ENCODE measurements at places on chromosomes 12 and 14. TPM values are rescaled to one million over a fixed set of nuclear protein-coding genes. Genes with fewer than 3 reads are reported as not detected.

Gene SIX6
- not detected for total RNA-seq

Gene CLEC4D
- total RNA-seq = not detected

Gene TRIM9
- total RNA-seq = 0.59 TPM

Gene OTX2
- not detected for total RNA-seq

Gene TAMALIN
- 11.7 TPM for total RNA-seq

Gene TSPAN11
- 1.1 TPM for total RNA-seq

Gene ADCY4
- 16.7 TPM for total RNA-seq

Gene MORN3
- 2.0 TPM for total RNA-seq

Gene TBK1
- 22.9 TPM for total RNA-seq

Gene CYP46A1
- total RNA-seq = 0.59 TPM

Gene HOXC4
- total RNA-seq = not detected

Gene GMFB
- total RNA-seq = 79.5 TPM

Gene PMCH
- total RNA-seq = not detected

Gene BEST3
- not detected for total RNA-seq

Gene TMEM121
- 13.6 TPM for total RNA-seq

Gene KDM5A
- total RNA-seq = 49.3 TPM

Gene CACNA2D4
- not detected for total RNA-seq

Gene GUCY2C
- not detected for total RNA-seq

Gene CDKN3
- 12.2 TPM for total RNA-seq

Gene ARMH4
- 8.0 TPM for total RNA-seq

Gene BCL2L14
- total RNA-seq = not detected

Gene STXBP6
- total RNA-seq = 13.2 TPM
